Nucleus accumbens (tissue), 56 donors: ENCODE measurements at places on chromosomes 6 and 20.

GRCh38 chr6:155380666-155381332 lies 66.5 kb upstream of the TFB1M start:
- DNase-seq, result no peak

- no peak for DNase-seq
Observed at GRCh38 chr6:151178373-151178772, 61.4 kb upstream of the AKAP12 start.

GRCh38 chr6:16718356-16718755 lies 42.9 kb downstream of the ATXN1 start:
- no peak for DNase-seq

DNA sequence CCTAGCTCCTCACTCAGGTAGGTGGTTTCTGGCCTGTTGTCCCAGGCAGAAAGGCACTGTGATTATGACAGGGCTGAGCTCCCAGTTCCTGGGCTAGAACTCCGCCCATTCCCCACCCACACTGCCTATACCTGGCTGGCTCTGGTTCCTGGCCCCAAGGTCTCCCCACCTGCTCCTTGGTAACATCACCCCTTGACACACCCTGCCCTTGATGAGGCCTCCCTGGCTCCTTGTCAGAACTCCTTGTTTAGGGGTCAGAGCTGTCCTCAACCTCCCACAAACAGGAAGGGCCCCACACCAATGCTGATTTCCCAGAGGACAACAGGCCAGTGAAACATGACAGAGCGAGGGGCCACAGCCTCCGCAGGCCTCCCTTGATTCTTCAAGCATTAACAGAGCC lies 15.5 kb upstream of the MYMX start:
- DNase-seq, result no peak

DNA sequence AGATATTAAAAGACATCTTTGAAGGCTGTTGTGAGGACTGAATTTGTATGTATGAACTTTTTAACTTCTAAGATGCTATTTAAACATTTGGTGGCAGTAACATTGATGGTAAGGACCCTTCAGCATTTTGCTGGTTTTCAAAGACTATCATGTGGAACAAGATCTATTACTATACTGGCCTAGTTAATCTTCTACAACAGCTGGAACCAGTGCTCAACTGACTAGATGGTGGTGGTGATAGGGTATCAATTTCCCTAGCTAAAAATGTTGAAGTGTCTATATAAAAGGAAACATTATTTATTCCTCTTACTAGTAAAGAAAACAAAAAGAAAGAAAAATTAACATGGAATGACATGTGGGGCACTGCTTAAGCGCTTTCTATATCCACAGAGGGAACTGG lies 195.7 kb downstream of the TASP1 start:
- DNase-seq, result no peak

DNA sequence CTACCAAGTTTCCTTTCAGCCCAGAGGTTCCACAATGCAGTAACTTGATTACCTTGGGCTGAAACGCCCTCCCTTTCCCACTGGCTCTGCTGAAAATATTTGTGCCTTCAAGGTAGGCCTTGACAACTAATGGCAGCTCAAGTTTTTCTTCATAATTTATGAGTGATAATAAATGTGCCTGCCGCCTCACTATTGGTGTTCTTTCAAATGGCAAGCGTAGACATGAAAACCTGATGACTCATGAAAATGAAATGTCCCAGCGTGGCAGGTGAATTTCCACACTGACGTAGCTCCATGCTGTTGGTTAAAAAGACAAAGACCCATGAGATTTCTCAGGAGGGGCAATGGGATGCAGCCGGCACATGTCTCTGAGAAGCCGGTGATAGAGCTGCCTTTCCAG lies 107.2 kb upstream of the GGTLC1 start:
- DNase-seq, result no peak

GRCh38 chr6:101108286-101108685 lies 227.2 kb upstream of the ASCC3 start:
- no peak for DNase-seq

- no peak for DNase-seq
Observed at GRCh38 chr6:50889497-50889896, 70.8 kb downstream of the TFAP2B start.

DNA sequence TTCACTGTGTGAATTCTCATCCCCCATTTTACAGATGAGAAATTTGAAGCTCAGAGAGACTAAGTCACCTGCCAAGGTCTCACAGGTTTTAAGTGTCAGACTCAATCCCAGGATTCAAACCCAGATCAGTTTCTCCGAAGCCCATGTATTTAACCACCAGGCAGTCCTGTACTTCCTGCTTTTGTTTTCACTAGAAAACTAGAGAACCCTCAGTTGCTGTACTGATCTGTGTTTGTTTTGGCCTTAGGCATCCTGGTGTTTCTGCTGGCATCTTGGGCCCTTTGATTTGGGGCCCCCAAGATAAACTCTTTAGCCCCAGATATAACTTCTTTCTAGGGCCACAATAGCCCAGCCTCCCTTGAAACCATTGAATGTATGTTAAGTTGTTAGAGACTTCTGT lies 36.5 kb downstream of the PPP1R16B start:
- no peak for DNase-seq

GRCh38 chr6:107124934-107125348 lies 9.6 kb upstream of the BEND3 start:
- DNase-seq, result no peak

DNA sequence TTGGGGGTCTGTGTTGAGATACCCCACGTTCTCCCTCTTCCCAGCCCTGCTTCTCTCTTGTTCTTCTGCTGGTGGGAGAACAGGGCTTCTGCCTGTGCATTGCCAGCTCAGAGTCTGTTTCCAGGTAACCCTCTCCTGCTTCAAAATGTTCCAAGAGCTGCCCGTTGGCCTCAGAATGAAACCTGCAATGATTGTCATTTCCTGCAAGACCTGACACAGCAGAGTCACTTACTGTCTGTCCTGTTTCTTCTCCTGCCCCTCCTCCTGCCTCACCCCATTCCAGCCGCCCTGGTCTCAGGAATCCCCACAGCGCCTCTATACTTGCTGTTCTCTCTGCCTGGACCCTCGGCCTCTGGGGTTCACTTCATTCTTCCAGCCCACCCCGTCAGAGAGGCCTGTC lies 81.4 kb upstream of the ARID1B start:
- no peak for DNase-seq

GRCh38 chr6:111721753-111722154 lies 116.1 kb upstream of the TRAF3IP2 start:
- no peak for DNase-seq

GRCh38 chr6:105097288-105097687 lies 82.5 kb downstream of the POPDC3 start:
- no peak for DNase-seq

DNA sequence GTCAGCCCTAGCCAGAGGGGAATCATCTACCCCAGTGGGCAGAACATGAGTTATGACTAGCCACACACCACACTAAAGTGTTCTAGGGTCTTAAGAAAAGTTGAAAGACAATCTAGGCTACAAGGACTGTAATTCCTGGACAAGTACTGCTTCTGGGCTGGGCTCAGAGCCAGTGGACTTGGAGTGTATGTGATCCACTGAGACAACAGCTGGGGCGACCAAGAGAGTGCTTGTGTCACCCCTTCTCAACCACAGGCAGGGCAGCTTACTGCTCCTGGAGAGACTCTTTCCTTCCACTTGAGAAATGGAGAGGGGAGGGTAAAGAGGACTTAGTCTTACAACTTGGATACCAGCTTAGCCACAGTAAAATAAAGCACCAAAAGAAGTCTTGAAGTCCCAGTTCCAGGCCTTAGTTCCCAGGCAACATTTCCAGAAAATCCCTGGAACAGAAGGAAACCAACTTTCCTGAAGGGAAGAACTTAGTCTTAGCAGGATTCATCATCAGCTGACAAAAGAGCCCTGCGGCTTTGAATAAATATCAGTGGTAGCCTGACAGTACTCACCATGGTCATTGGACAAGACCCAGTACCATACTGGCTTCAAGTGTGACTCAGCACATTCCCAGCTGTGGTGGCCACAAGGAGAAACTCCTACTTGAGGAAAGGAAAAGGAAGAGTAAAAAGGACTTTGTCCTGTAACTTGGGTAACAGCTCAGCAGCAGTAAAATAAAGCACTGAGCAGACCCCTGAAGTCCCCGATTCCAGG lies 355.1 kb upstream of the ADGRB3 start:
- DNase-seq, result no peak

DNA sequence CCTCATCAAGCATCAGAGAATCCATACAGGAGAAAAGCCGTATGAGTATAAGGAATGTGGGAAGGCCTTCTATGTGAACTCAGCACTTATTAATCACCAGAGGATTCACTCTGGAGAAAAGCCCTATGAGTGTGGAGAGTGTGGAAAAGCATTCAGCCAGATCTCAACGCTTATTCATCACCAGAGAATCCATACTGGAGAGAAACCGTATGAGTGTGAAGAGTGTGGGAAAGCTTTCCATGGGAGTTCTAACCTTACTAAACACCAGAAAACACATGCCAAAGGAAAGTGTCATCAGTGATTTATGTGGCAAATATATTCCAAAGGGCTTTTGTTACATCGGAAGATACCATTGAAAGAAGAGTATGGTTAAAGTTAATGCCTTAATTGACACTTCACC lies 25.4 kb downstream of the ZKSCAN8 start:
- DNase-seq, result no peak

DNA sequence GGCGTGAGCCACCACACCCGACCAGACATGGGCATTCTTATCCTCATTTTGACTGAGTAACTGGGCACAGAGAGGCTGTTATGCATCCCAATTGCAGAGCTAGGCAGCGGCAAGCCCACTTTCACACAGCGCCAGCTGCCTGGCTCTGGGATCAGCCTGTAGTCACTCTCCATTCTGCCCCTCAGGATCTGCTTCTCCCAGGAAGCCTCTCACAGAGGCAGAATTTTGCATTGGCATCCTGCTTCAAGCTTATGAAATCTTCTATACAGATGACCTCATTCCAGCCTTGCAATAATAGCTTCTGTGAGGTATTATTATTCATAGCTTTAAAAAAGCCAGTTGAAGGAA lies 37.0 kb upstream of the IER3 start:
- DNase-seq, result no peak

- no peak for DNase-seq
Observed at GRCh38 chr6:24110417-24110816, 15.6 kb upstream of the NRSN1 start.

GRCh38 chr6:88780714-88781389 lies 182.6 kb downstream of the RNGTT start:
- no peak for DNase-seq

GRCh38 chr6:126056355-126057004 lies 70.1 kb downstream of the TRMT11 start:
- DNase-seq, result no peak

DNA sequence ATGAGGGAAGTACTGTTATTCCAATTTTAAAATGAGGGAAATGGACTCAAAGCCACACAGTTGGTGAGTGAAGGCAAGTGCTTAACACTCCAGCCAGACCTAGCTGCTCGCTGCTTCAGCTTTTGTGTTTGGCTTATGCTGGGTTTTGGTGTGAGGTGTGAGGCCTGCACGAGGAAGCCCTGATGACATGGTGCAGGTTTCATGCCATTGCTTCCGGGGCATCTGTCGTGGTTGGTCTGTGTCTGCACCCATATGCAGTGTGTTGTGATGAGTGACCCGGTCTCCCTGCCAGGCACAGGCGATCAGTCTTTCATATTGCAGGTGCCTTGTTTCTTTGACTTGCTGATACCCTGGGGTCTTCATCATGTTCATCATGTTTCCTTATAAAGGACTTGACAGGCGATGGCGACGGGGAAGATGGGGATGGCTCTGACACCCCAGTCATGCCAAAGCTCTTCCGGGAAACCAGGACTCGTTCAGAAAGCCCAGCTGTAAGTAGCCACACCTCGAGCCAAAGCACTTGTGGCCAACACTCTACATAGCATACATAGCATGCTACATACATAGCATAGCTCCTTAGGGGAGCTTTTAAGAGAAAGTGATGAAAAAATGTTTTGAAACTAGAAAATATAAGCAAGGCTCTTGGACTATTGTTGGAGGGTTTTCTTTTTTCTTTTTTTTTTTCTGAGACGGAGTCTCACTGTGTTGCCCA lies 22.3 kb downstream of the DNMT3B start:
- no peak for DNase-seq
